Activated naive CD8-positive, alpha-beta T cell treated with anti-CD3 and anti-CD28 coated beads, Interleukin-2, amount 50 U/mL, for 24 hours (primary cell): ENCODE measurements at places on chromosomes 5 and 9.

- H3K4me3 ChIP-seq = no peak overlapping the region
- H3K27me3 ChIP-seq = no peaks in the 10 kb centered on the region
- no peak for DNase-seq
- no peak overlapping the region for H3K27ac ChIP-seq
- H3K36me3 ChIP-seq = peaks cover 25% of the 10 kb centered on the region
Observed at GRCh38 chr5:177334155-177334551, 17.3 kb downstream of the LMAN2 start.

DNA sequence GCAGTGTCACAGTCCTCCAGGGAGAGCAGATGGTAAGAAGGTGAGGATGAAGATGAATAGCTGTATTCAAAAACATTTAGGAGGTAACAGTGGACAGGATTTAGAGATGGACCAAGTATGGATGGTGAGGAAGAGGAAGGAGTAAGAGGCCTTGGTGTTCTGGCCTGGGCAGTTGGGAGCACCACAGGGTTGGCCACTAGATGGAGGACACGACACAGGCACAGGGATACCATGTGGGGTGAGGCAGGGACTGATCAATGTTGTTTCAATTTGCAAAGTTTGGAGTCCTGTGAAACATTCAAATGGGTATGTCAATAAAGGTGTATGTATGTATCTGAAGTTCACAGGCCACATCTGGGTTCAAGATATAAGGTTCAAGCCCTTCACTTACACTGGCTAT, 141.1 kb upstream of the RASEF start:
- H3K27ac ChIP-seq = no peak overlapping the region
- peaks cover under 1% of the 10 kb centered on the region for H3K27me3 ChIP-seq
- no peaks in the 10 kb centered on the region for H3K4me1 ChIP-seq
- no peaks in the 10 kb centered on the region for H3K36me3 ChIP-seq
- no peak for DNase-seq
- H3K4me3 ChIP-seq = no peak overlapping the region

- peaks cover 40% of the 10 kb centered on the region for H3K27me3 ChIP-seq
- H3K27ac ChIP-seq = no peak overlapping the region
- peaks cover 6% of the 10 kb centered on the region for H3K4me1 ChIP-seq
- no peak overlapping the region for H3K4me3 ChIP-seq
Observed at GRCh38 chr9:122228191-122228567, 578 bp downstream of the LHX6 start.

- H3K27ac ChIP-seq = no peak overlapping the region
- DNase-seq = no peak
- no peaks in the 10 kb centered on the region for H3K27me3 ChIP-seq
- H3K4me1 ChIP-seq = no peaks in the 10 kb centered on the region
Observed at GRCh38 chr5:55123365-55123764, 20.9 kb downstream of the GZMA start.

DNA sequence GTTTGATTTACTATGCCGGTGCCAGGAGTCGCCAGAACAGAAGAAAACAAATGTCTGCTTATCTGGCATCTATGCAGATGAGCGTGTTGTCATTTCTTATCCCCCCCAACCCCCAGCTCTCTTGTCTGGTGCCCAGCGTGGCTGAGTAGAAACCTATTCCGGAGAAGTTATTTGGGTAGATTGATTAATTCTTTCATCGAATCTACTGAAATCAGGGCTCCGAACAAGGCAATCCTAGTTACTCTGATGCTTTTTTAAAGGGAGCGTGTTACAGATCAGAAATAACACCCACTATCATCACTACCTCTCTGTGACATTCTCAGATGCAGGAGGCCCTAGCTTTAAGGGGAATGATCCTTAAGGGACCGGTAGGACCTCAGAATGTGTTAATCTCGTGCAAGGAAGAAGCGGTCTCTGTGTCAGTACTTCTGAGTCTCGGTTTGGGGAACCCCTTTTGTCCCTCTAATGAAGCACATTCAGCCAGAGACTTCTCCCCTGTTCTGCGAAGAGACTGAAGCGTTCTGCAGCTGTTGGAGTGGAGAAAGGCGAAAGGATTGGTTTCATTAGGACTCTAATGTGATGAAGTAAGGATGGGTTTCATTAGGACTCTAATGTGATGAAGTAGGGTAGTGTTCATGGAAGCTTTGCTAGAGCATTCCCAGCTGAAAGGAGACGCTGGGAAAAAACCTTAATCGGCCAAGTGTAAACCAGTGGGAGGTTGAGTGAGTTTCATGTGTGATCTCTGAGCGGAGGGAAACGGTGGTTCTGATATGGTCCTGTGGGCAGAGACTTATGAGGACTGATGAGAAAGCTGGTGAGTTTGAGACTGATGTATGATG, 1.5 kb downstream of the PIP5K1B start:
- H3K36me3 ChIP-seq = no peaks in the 10 kb centered on the region
- DNase-seq = no peak
- H3K27me3 ChIP-seq = peaks cover 74% of the 10 kb centered on the region
- peak overlapping the region; percentile 80 for H3K4me3 ChIP-seq

DNA sequence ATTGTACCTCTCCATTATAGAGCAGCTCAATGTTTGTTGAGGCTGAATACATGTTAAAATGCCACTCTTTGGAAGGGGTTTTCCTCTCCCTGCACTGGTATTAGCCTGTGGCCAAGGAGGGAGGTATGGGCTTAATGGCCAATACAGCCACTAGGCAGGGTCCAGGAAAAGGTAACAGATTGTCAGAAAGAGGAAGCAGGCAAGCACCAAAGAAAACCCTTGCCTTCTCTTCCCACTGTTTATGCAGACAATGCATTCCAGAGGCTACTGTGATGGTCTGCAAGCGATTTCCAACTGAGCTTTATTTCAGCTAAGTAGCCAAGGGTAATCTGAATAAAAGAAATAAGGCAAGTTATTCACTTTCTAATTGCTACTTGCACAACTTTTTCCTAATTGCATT, 95.3 kb upstream of the SLC27A6 start:
- no peaks in the 10 kb centered on the region for H3K4me1 ChIP-seq
- no peak for DNase-seq
- no peak overlapping the region for H3K27ac ChIP-seq
- no peaks in the 10 kb centered on the region for H3K27me3 ChIP-seq
- no peak overlapping the region for H3K4me3 ChIP-seq
- H3K36me3 ChIP-seq = no peaks in the 10 kb centered on the region

GRCh38 chr5:146313027-146313426, 25.6 kb upstream of the POU4F3 start:
- H3K36me3 ChIP-seq = no peaks in the 10 kb centered on the region
- H3K27ac ChIP-seq = no peak overlapping the region
- H3K4me3 ChIP-seq = no peak overlapping the region
- H3K27me3 ChIP-seq = peaks cover 23% of the 10 kb centered on the region
- DNase-seq = no peak
- H3K4me1 ChIP-seq = peaks cover 3% of the 10 kb centered on the region

GRCh38 chr5:91171322-91171721, 211.8 kb downstream of the ARRDC3 start:
- peaks cover 32% of the 10 kb centered on the region for H3K4me1 ChIP-seq
- H3K27me3 ChIP-seq = peaks cover 4% of the 10 kb centered on the region
- DNase-seq = no peak

DNA sequence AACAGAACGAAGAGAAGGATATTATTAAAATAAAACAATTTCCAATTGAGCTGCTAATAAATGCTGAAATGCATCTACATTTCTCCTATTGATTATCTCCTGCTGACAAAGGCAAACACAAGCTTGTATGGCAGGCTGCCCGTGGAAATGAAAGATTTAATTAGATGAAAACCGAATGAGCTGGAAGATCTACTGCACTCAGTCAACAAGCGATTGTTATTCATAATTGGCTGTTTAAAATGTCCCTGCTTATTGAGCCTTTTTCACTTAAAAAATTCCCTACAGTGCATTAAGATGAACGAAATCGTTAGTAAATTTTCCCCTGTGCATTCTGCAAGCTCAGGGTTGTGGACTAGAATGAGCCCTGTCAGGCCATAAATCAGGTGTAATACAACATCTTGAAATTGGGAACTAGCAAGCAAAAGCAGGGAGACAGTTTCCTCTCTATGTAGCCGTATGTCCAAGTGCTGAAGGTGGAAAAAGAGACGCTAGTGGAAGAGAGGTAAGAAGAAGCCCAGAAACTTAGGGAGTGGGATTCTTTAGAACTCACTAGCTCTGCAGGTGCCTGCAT, 28.5 kb upstream of the KIF4B start:
- no peaks in the 10 kb centered on the region for H3K4me1 ChIP-seq
- H3K27ac ChIP-seq = no peak overlapping the region
- DNase-seq = no peak
- peaks cover 9% of the 10 kb centered on the region for H3K27me3 ChIP-seq

GRCh38 chr5:79173626-79174025, 62.0 kb downstream of the BHMT start:
- no peak for DNase-seq
- no peaks in the 10 kb centered on the region for H3K27me3 ChIP-seq
- H3K4me1 ChIP-seq = no peaks in the 10 kb centered on the region
- H3K4me3 ChIP-seq = no peak overlapping the region
- no peak overlapping the region for H3K27ac ChIP-seq
